ELR (cell line): ENCODE measurements at places on chromosomes 13 and 19.
A peak's percentile ranks its signal among the peaks of the same experiment; 100 is the strongest.

GRCh38 chr13:48731957-48732569, 78.3 kb downstream of the CYSLTR2 start:
- peak; percentile 23 for DNase-seq

DNA sequence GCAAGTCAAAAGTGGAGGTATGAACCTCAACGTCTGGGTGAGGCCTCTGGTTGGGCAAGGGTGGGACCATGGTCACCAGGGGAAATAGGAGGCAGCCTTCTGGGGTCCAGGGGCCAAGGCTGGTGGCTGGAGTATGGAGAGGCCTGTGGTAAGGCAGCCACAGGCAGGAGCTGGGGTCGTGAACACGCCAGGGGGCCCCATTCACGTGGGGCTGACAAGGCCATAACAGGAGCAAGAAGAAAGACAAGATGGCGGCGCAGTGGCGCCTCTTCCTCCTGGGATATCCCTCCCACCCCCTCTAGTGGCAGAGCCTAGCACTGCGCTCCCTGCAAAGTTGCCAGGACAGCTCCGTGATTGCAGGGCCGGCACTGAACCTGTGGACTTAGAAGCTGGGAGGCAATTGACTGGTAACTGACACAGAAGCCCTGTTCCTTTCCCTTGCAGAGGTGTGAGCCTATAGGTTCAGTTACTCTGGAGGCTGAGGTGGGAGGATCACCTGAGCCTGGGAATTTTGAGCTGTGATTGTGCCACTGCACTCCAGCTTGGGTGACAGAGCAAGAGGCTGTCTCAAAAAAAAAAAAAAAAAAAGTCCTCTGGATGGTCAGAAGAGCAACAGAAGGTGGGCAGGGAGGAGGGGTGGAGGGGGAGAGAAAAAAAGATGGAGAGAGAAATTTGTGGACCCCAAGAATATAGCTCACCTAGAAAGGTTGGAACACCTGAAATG, 19.7 kb upstream of the EDDM13 start:
- DNase-seq, result peak; percentile 67

DNA sequence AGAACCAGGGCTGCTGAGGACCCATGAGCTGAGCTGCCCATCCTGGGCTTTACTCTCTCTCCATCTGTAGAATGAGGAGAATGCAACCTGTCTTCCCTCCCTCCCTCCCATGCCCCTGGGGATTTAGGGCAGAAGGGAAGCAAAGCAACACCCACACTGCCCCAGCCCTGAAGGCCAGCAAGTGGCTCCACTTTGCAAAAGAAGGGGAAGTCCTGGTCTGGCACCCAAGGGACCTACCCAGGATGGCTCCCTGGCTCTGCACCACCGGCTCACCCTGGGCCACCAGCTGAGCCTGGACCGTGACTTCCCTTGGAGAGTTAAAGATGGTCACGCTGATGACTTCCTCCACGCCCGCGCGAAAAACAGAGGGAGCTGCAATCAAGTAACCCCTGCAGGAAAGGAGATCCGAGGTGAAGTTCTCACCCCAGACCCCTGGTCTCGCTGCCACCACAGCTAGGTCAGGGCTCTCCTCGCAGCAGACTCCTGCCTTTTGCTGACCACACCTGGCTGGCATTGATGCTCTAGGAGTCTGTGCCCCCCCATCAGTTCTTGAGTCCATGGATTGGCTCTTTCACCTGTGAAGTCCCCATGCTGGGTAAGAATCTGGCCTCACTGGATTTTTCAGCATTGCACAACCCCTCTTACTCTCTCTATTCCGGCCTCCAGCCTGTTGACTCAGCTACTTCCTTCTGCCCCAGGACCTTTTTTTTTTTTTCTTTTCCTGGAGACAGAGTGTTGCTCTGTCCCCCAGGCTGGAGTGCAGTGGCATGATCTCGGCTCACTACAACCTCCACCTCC, 4.6 kb downstream of the CPAMD8 start:
- peak; percentile 70 for DNase-seq

GRCh38 chr13:59747529-59747928, 416.2 kb downstream of the DIAPH3 start:
- DNase-seq, result peak; percentile 20

- no peak for DNase-seq
Observed at GRCh38 chr19:58010507-58010906, 7.9 kb upstream of the ZNF606 start.

GRCh38 chr13:26914148-26914547, 153.6 kb upstream of the GPR12 start:
- DNase-seq, result no peak

GRCh38 chr19:56110515-56111448, 10.3 kb downstream of the ZNF787 start:
- DNase-seq, result no peak

GRCh38 chr13:62110079-62110478, 694.4 kb upstream of the PCDH20 start:
- DNase-seq, result peak; percentile 3

- no peak for DNase-seq
Observed at GRCh38 chr19:19535311-19536191, 2.5 kb upstream of the CILP2 start.

DNA sequence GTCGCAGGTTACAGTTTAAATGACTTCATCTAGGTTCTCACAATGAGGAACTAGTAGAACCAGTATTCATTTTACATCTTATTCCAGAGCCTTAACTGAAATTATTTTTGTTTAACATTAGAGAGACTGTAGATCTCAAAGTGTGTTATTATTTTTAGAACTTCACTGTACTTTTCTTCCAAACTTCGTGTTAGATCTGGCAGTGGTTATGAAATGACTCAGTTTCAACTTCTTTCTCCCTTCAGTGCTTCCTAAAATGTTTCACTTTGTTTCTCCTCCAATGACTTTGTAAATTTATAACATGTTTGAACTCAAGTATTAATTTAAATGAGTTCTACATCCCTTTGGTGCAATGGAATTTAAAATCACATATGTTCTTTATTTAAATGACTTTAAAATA, 139.3 kb downstream of the PCDH9 start:
- no peak for DNase-seq

- DNase-seq, result no peak
Observed at GRCh38 chr13:108527844-108528243, 101.6 kb upstream of the MYO16 start.

DNA sequence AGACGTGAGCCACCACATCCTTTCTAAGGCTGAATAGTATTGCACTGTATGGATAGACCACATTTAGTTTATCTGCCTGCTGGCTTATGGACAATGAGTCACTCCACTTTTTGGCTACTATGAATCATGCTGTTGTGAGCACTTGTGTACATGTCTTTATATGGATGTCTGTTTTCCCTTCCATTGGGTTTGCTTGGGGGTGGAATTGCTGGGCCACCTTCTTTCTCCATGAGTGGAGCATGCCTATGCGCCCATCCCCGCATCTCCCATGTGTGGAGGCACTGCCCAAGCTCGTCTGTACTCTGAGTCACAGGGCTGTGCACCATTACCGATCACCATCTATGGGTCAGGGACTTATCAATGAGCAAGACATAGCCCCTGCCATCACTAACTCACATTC, 127.2 kb upstream of the GJB6 start:
- peak; percentile 97 for DNase-seq

DNA sequence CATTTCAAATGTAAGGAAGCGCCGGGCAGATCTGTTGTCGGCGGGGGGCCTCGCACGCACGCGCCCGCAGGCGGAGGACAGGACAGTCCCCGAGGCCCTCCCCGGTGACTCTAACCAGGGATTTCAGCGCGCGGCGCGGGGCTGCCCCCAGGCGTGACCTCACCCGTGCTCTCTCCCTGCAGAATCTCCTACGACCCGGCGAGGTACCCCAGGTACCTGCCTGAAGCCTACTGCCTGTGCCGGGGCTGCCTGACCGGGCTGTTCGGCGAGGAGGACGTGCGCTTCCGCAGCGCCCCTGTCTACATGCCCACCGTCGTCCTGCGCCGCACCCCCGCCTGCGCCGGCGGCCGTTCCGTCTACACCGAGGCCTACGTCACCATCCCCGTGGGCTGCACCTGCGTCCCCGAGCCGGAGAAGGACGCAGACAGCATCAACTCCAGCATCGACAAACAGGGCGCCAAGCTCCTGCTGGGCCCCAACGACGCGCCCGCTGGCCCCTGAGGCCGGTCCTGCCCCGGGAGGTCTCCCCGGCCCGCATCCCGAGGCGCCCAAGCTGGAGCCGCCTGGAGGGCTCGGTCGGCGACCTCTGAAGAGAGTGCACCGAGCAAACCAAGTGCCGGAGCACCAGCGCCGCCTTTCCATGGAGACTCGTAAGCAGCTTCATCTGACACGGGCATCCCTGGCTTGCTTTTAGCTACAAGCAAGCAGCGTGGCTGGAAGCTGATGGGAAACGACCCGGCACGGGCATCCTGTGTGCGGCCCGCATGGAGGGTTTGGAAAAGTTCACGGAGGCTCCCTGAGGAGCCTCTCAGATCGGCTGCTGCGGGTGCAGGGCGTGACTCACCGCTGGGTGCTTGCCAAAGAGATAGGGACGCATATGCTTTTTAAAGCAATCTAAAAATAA, 18.2 kb downstream of the IL17D start:
- DNase-seq, result peak; percentile 79

- no peak for DNase-seq
Observed at GRCh38 chr19:30781047-30781446, 408.9 kb downstream of the ZNF536 start.

DNA sequence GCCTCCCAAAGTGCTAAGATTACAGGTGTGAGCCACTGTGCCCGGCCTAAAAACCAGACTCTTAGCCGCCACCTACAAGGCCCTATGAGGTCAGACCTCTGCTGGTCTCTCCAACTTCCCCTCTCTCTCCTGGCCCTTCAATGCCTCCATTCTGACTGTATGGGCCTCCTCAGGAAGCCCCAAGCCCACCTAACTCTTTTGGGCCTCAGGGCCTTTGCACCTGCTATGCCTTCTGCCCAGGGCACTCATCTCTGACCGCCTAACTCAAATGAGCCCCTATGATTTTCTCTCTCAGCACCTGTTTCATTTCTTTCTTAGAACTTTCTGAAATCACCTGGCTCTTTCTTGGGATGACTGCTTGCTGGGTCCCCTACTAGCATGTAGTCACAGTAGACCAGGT, 6.4 kb downstream of the WIZ start:
- DNase-seq, result no peak

- DNase-seq, result peak; percentile 29
Observed at GRCh38 chr13:25214491-25215252, 42.6 kb upstream of the AMER2 start.

GRCh38 chr19:55486971-55487923, 989 bp upstream of the SSC5D start:
- DNase-seq, result peak; percentile 89

- DNase-seq, result no peak
Observed at GRCh38 chr13:41178040-41178439, 16.3 kb downstream of the KBTBD7 start.

GRCh38 chr19:33284756-33285155, 17.6 kb downstream of the CEBPA start:
- DNase-seq, result no peak
